Activated T-cell treated with anti-CD3 and anti-CD28 coated beads, Interleukin-2, amount 50 U/mL, for 72 hours (primary cell): ENCODE measurements at places on chromosomes 7 and 10.

DNA sequence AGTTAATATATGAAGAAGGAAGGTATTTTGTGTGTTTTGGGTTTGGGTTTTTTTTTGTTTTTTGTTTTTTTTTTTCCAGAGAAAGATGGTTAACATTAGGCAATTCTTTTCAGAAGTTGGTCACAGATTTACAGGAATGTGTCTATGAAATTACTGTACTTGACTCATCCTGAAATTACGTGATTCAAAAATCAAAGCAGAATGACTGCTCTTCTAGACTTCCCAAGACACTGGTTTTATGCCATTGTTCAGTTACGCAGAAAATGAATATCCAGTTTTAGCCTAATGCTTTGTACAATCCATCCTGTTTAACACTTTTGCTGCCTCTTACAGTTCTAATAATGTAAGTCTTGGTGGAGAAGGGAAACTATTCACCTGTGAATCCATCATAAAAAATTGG is 39.7 kb upstream of the CELF2 start:
- DNase-seq, result no peak

GRCh38 chr7:105228555-105228954 is 160.2 kb downstream of the SRPK2 start:
- no peak for DNase-seq

- DNase-seq, result no peak
Observed at GRCh38 chr7:13829231-13829630, 160.2 kb downstream of the ETV1 start.

DNA sequence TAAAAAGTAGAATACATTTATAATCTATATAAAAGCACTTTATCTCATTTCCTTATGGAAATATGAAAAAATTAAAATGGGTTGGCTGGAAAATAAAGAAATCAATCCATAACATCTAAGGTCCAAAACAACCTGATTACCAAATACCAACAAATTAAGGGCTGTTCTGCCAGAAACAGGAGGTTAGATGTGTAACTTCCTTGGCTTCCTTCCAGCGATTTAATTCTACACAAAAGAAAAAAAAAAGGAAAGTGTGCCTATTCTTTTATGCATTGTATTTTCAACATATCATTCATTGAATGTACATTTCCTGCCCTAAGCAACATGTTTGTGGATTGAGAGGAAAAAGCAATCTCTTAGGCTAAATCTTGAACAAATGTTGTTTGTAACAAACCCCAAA is 36.2 kb upstream of the USP6NL start:
- no peak for DNase-seq

DNA sequence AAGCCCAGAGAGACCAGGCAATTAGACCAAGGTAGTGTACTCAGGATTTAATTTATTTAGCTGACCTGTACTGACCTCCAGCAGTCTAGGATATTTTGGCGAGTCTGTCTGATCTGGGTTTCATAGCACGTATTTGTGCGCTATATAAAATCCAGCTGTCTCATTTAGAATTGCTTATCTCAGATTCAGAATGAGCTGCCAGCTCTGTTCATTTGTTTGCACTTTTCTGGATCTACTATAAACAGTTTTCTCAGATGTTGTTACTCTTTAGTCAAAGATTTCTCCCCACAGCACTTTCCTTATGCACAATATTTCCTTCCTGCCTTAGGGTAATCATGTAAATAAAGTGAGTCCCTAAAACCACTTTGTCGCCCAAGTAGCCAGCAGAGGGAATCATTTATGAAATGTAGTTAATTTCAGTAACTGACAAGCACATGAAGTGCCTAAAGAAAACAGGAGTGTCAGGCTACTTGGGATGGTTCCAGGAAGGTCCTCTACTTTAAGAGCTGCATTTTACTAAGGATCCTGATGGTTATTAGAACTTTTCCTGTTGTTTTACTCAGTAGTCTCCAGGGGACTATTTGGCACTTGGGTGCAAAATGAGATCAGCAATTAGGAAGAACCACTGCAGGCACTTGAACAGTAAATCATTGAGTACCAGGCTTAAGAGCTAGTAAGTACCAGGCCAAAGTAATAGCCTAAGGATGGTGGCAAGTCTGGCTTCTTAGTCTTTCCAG is 226.4 kb downstream of the TWIST1 start:
- no peak for DNase-seq
